ENCODE measurements at places on chromosomes 11 and 22.

GRCh38 chr11:87179621-87180020 is 141.9 kb downstream of the TMEM135 start:
- no peak overlapping the region for H3K4me3 ChIP-seq
- no peak overlapping the region for H3K27ac ChIP-seq
- H3K27me3 ChIP-seq = no peaks in the 10 kb centered on the region
- H3K36me3 ChIP-seq = no peaks in the 10 kb centered on the region

GRCh38 chr22:21726650-21727049 is 8.9 kb downstream of the YPEL1 start:
- H3K27me3 ChIP-seq = no peaks in the 10 kb centered on the region
- no peak overlapping the region for H3K27ac ChIP-seq
- no peaks in the 10 kb centered on the region for H3K36me3 ChIP-seq
- no peak for DNase-seq

- peak overlapping the region; percentile 73 for H3K27ac ChIP-seq
- DNase-seq = no peak
- H3K4me3 ChIP-seq = no peak overlapping the region
- no peaks in the 10 kb centered on the region for H3K27me3 ChIP-seq
Measured at GRCh38 chr22:43012390-43012789, 2.6 kb downstream of the PACSIN2 start.

- peaks cover 6% of the 10 kb centered on the region for H3K4me1 ChIP-seq
- H3K27ac ChIP-seq = no peak overlapping the region
- H3K4me3 ChIP-seq = no peak overlapping the region
- H3K36me3 ChIP-seq = no peaks in the 10 kb centered on the region
- DNase-seq = no peak
Measured at GRCh38 chr22:50569896-50570535, 7.3 kb upstream of the SYCE3 start.

DNA sequence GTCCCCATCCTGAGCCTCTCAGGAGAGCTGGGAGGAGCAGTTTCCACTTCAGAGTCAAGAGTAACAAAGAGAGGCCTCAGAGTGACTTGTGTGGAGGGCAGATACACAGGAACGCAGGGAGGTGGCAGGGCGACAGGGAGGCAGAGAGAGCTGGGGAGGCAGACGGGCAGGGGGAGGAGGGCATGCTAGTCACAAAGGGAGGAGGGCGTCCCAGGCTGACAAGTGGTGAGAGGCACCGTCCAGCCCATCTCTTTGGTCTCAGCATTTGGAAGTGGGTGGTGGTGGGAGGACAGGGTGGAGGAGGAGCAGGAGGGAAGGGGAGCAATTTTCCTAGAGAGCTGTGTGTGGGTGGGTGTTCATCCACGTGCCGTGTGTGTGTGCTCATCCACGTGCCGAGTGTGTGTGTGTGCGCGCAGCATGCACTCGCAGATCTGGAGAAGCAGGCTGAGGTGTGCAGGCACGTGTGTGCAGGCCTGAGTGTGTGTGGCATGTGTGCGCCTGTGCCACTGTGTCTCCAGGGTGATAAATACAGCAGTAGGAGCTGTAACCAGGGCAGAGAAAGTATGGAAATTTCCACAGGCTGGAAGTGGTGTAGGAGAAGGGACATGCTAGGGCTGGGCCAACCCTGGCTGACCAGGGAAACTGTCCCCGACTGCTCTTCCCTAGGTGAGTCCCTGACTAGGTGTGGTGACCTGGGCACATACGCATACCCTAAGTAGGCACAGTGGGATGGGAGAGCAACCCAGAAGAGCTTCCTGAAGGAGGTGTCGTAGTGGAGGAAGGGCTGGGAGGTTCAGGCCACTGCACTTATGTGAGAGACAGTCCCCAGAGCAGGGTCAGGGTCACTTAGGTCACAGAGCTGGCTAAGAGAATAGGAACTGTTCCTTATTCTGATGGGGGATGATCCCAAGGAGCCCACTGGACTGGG is 7.3 kb upstream of the PDE2A start:
- no peak for DNase-seq
- no peaks in the 10 kb centered on the region for H3K36me3 ChIP-seq
- H3K4me3 ChIP-seq = no peak overlapping the region
- no peak overlapping the region for H3K27ac ChIP-seq
- no peaks in the 10 kb centered on the region for H3K4me1 ChIP-seq

DNA sequence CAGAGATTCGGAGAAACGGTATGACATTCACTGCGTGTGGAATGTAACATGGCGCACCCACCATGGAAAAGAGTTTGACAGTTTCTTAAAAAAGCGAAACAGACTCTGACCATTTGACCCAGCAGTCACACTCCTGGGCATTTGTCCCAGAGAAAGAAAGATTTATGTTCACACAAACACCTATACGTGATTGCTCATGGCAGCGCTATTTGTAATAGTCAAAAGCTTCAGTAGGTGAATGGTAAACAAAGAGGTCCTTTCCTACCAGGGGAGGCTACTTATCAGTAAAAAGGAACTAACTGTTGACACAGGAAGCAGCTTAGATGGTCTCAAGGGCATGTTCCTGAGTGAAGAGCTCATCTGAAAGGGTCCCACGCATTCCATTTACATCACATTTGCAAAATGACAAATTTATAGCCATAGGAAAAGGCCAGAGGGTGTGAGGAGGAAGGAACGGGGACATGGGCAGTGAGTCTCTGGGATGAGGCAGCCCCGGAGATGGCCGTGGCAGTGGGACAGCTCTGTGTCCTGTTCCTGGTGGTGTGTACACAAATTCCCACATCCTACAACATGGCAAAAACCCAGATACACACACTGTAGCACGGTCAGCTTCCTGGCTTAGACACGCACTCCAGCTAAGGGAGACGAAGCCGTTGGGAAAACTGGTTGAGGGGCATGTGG is 14.6 kb upstream of the KRTAP5-6 start:
- no peaks in the 10 kb centered on the region for H3K4me1 ChIP-seq
- H3K36me3 ChIP-seq = no peaks in the 10 kb centered on the region
- no peak overlapping the region for H3K27ac ChIP-seq

All from pancreas (tissue), 10 donors.